Skeletal muscle cell (primary cell): ENCODE measurements at places on chromosomes 16 and 17.

GRCh38 chr17:58331815-58332777 lies 3.5 kb upstream of the TSPOAP1 start:
- no peak for DNase-seq

- DNase-seq = no peak
Observed at GRCh38 chr17:80796430-80796861, 195.2 kb upstream of the CHMP6 start.

DNA sequence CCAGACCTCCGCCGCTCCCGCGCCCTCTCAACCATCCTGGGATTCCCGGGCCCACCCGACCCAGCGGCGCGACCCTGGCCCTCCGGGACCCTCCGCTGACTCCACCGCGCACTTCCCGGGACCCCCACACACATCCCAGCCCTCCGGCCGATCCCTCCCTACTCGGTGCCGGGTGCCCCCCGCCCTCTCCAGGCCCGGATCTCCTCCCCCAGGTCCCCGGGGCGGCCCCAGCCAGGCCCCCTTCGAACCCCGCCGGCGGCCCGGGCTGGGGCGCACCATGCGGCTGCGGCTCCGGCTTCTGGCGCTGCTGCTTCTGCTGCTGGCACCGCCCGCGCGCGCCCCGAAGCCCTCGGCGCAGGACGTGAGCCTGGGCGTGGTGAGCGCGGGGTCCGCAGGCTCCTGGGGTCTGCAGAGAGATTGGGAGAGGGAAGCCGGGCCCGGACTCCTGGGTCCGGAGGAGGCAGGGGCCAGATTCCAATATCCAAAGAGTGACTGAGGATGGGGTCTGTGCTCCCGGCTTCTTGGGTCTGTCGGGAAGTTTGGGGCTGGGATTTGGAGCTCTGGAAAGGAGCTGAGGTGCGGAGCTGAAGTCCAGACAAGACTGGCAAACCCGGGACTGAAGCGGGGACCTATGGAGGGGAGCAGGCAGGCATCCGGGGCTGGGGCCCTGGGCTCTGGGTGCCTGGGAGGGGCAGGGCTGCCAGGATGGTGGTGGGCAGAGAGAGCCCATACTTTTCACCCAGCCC lies 453 bp downstream of the MMP25 start:
- DNase-seq = no peak

- DNase-seq = no peak
Observed at GRCh38 chr16:88588754-88589153, 18.6 kb downstream of the ZC3H18 start.

DNA sequence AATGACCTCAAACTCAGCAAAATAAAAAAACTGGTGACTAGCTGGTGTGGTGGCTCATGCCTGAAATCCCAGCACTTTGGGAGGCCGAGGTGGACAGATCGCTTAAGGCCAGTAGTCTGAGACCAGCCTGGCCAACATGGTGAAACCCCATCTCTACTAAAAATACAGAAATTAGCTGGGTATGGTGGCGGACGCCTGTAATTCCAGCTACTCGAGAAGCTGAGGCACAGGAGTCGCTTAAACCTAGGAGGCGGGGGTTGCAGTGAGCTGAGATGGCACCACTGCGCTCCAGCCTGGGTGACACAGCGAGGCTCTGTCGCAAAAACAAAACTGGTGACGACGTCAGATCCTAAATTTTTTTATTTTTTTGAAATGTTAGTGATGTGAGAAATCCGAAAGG lies 82.6 kb upstream of the TOB1 start:
- no peak for DNase-seq
